ENCODE measurements at places on chromosomes 13 and 19. TPM values are rescaled to one million over a fixed set of nuclear protein-coding genes. Genes with fewer than 3 reads are reported as not detected.
A peak's percentile ranks its signal among the peaks of the same experiment; 100 is the strongest.

CCL25 gene
- not detected for total RNA-seq

- no peaks in the 10 kb centered on the region for H3K4me1 ChIP-seq
- H3K27me3 ChIP-seq, result no peaks in the 10 kb centered on the region
- no peak overlapping the region for H3K27ac ChIP-seq
- no peak overlapping the region for H3K4me3 ChIP-seq
- H3K36me3 ChIP-seq, result no peaks in the 10 kb centered on the region
Measured at GRCh38 chr13:64332048-64332447, 2898.1 kb downstream of the PCDH9 start.

FGF22 gene
- total RNA-seq, result not detected

ZNF560 gene
- total RNA-seq, result not detected

DNA sequence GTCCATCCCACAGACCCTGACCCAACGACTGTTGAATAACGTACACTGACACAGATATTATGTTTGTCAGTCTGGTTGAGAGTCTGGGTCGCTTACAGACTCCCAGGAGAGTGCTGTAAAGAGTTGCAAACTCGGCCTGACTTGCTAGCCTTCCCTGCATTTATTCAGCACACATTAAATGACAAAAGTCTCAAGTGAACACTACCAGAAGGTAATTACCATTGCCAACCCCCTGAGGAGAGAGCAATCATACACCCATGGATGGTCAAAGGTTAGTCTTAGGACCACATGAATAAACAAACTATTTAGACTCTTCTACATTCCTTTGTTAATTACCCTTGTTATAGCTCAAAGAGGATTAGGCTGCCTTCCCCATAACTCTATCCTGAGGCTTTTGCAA, 1048.6 kb downstream of the PCDH17 start:
- no peak overlapping the region for H3K27ac ChIP-seq
- no peak for DNase-seq
- H3K36me3 ChIP-seq, result no peaks in the 10 kb centered on the region
- no peak overlapping the region for H3K4me3 ChIP-seq
- H3K4me1 ChIP-seq, result no peaks in the 10 kb centered on the region

- peak overlapping the region; percentile 55 for H3K4me3 ChIP-seq
- peak; percentile 36 for DNase-seq
- H3K4me1 ChIP-seq, result peaks cover 38% of the 10 kb centered on the region
- peak overlapping the region; percentile 96 for H3K27ac ChIP-seq
- no peaks in the 10 kb centered on the region for H3K36me3 ChIP-seq
- no peaks in the 10 kb centered on the region for H3K27me3 ChIP-seq
Measured at GRCh38 chr19:18153556-18154134, 682 bp downstream of the PIK3R2 start.

DNA sequence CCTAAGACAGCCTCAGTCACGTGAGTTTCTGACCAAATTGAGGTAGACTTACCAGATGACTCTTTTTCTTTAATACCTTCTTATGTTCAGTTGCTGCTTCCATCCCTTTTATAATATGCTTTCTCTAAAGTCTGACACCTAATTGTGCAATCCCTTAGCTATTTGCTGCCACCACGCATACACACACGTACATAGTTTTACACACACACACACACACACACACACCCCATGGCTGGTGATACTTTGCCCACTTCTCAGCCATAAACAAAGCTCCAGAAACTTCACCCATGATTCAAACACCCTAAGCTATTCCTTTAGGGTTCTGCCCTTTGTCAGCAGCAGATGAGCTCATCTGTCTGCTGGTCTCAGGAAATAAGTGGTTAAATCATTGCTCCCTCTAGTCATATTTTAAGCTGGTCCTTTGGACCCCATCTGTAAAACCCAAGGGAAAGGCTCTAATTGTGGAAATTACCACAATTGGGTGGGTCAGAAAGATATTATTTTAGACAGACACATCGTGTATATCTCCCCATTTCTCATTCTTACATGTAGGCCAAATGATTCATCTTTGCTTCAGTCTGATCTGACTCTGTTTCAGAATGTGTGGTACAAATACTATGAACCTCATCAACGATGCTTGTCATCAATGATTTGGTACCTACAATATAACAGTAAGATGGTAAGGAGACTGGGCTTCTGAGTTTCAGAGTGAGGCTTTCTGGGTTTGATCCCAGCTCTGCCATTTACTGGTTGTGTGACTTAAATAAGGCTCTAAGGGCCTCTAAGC, 69.2 kb downstream of the NALCN start:
- no peaks in the 10 kb centered on the region for H3K36me3 ChIP-seq
- no peaks in the 10 kb centered on the region for H3K4me1 ChIP-seq
- no peaks in the 10 kb centered on the region for H3K27me3 ChIP-seq
- no peak for DNase-seq
- no peak overlapping the region for H3K27ac ChIP-seq

- DNase-seq, result no peak
- no peaks in the 10 kb centered on the region for H3K36me3 ChIP-seq
- H3K4me3 ChIP-seq, result no peak overlapping the region
- no peaks in the 10 kb centered on the region for H3K27me3 ChIP-seq
- H3K4me1 ChIP-seq, result no peaks in the 10 kb centered on the region
Measured at GRCh38 chr19:12411893-12412292, 10.8 kb upstream of the ZNF799 start.

KCTD12 gene
- 40.3 TPM for total RNA-seq

DNA sequence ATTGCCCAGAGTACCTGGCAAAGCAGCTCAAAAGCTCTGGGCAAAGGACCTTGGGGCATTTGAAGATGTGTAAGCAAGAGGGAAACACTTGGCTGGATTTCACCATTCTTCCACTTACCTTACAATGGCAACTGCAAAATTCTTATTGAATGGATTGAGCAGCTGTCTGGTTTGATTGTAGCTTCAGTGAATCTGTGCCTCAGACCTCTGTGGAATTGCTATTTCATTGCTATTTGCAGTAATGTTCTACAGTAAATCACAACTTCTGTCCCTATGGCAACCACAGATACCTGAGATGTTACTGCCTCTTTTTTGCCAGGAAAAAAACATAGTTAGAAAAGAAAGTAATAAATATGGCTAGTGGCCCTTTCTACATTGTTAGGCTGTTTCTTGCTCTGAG, 519.5 kb downstream of the SUCLA2 start:
- H3K4me1 ChIP-seq, result no peaks in the 10 kb centered on the region
- DNase-seq, result no peak
- no peaks in the 10 kb centered on the region for H3K36me3 ChIP-seq
- H3K27me3 ChIP-seq, result no peaks in the 10 kb centered on the region
- H3K4me3 ChIP-seq, result no peak overlapping the region

- H3K36me3 ChIP-seq, result no peaks in the 10 kb centered on the region
- H3K27ac ChIP-seq, result peak within 1 kb of the TSS; percentile 63
- peaks cover 28% of the 10 kb centered on the region for H3K27me3 ChIP-seq
- peaks cover 17% of the 10 kb centered on the region for H3K4me1 ChIP-seq
Measured at GRCh38 chr13:57631596-57632275, at the start of gene PCDH17. Gene PCDH17, plus strand, starts transcription at chr13:57631744. Its CDS starts 803 bp downstream, at chr13:57632547.

DNA sequence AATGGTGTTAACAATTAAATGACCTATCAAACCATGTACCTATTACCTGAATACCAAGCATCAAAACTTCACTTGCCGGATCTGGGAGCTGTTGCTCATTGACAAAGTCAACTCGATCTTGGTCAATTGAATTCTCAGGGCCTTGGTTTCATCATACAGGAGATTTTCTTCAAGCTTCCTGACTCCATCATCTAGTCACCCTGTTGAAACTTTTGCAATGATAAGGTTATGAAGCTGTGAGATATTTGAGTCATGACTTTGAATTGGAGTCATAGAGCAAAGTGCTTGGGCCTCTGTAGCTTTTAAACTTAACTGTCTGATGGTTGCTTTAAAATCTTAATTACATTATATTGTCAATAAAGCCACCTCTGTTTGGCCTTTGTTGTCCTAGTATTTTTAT, 260.9 kb downstream of the COG6 start:
- no peak overlapping the region for H3K4me3 ChIP-seq
- no peak overlapping the region for H3K27ac ChIP-seq
- DNase-seq, result no peak
- H3K36me3 ChIP-seq, result no peaks in the 10 kb centered on the region
- H3K4me1 ChIP-seq, result no peaks in the 10 kb centered on the region

GRCh38 chr13:37534181-37534580, 64.4 kb downstream of the POSTN start:
- H3K27me3 ChIP-seq, result no peaks in the 10 kb centered on the region
- H3K36me3 ChIP-seq, result no peaks in the 10 kb centered on the region
- H3K27ac ChIP-seq, result no peak overlapping the region
- no peak for DNase-seq
- no peaks in the 10 kb centered on the region for H3K4me1 ChIP-seq
- no peak overlapping the region for H3K4me3 ChIP-seq

PROZ gene
- not detected for total RNA-seq

- H3K36me3 ChIP-seq, result no peaks in the 10 kb centered on the region
- H3K27me3 ChIP-seq, result no peaks in the 10 kb centered on the region
- H3K27ac ChIP-seq, result no peak overlapping the region
- H3K4me1 ChIP-seq, result no peaks in the 10 kb centered on the region
- no peak overlapping the region for H3K4me3 ChIP-seq
Measured at GRCh38 chr13:25860862-25861261, 191.0 kb downstream of the SHISA2 start.

CCDC194 gene
- not detected for total RNA-seq

GRCh38 chr19:22783651-22784410, at the start of gene ZNF99:
Gene ZNF99, minus strand, starts transcription at chr19:22784151. Its CDS starts 135 bp downstream, at chr19:22784016.
- H3K4me1 ChIP-seq, result no peaks in the 10 kb centered on the region
- H3K27ac ChIP-seq, result no peak within 1 kb of the TSS
- no peaks in the 10 kb centered on the region for H3K27me3 ChIP-seq
- peak; percentile 27 for DNase-seq

- H3K4me3 ChIP-seq, result no peak overlapping the region
- no peaks in the 10 kb centered on the region for H3K27me3 ChIP-seq
- no peak for DNase-seq
- no peaks in the 10 kb centered on the region for H3K4me1 ChIP-seq
- H3K36me3 ChIP-seq, result no peaks in the 10 kb centered on the region
Measured at GRCh38 chr19:57057036-57057686, 62.6 kb upstream of the USP29 start.

DNA sequence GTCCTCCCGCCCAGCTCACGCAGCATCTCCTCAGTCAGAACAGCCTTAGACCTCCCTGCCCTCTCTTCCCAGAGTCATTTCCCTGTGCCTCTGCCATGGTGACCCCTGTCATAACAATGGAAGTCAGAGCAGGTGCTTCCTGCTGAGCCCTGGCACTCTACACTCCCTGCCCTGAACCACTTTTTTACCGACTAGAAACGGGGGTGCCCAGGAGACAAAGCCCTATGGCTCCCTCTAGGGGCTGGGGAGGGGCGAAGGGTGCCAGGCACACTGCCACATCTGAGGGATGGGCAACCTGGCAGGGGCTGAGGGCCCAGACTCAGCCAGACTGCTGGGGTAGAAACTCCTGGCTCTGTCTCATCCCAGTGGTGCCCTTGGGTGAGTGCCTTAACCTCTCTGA, 16.4 kb downstream of the ZNF574 start:
- no peaks in the 10 kb centered on the region for H3K36me3 ChIP-seq
- H3K27ac ChIP-seq, result no peak overlapping the region
- H3K4me3 ChIP-seq, result no peak overlapping the region

KLK15 gene
- total RNA-seq, result 0.81 TPM
